ENCODE measurements at places on chromosomes 12 and 14.

GRCh38 chr12:94930216-94930654 lies 73.3 kb downstream of the NDUFA12 start:
- DNase-seq: no peak

GRCh38 chr14:22482782-22483553 lies 106.1 kb downstream of the DAD1 start:
- no peak for DNase-seq

GRCh38 chr14:21467616-21468015 lies 9.1 kb downstream of the RAB2B start:
- DNase-seq: peak; percentile 88

DNA sequence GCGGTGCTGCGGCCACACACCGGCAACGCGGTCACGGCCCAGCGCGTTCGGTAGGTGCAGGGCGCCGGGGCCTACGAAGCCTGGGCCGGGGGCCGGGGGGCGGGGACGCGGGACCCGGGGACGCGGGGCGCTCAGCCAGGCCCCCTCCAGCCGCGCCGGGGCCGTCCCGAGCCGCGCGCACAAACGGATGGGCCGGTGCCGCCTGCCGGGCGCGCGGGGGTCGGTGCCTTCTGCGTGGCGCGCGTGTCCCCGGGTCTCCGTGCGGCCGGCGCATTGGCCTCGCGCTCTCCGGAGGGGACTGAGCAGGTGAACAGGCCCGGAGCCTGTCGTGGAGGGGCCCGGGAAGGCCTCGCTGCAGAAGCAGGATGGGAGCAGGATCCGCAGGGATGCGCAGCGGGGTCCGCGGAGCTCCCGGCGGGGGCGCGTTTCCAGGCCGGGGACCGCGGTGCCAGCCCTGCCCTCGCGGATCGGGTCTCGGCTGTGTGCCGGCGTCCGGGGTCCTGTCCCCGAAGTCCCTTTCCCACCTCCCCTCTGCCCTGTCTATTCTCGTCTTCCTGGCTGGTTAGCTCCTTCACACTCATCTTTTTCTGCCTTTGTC lies 421 bp downstream of the GLT1D1 start:
- no peak for DNase-seq

DNA sequence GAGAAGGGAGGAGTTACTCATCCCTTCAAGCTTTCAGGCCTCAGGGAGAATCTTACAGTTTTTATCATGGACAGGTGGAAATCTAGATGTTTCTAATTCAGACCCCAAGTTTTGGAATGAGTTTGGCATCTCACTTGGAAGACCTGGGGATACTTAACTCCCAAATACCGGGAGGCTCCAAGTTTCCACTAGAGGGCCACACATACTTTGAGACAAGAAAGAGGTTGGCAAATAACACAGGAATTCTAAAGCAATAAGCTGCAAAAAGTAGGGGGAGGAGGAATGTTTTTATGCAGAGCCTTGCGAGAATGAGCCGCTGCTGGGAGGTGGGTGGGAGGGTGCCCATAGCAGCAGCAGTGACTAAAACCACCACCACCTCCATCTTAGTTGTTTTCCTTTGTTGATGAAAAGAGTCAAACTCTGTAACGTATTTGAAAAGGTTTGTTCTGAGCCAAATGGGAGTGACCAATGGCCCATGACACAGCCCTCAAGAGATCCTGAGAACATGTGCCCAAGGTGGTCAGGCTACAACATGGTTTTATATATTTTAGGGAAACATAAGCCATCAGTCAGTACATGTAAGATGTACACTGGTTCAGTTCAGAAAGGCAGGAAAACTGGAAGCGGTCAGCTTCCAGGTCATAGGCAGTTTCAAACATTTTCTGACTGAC lies 34.2 kb upstream of the RNASE1 start:
- DNase-seq: peak; percentile 9

DNA sequence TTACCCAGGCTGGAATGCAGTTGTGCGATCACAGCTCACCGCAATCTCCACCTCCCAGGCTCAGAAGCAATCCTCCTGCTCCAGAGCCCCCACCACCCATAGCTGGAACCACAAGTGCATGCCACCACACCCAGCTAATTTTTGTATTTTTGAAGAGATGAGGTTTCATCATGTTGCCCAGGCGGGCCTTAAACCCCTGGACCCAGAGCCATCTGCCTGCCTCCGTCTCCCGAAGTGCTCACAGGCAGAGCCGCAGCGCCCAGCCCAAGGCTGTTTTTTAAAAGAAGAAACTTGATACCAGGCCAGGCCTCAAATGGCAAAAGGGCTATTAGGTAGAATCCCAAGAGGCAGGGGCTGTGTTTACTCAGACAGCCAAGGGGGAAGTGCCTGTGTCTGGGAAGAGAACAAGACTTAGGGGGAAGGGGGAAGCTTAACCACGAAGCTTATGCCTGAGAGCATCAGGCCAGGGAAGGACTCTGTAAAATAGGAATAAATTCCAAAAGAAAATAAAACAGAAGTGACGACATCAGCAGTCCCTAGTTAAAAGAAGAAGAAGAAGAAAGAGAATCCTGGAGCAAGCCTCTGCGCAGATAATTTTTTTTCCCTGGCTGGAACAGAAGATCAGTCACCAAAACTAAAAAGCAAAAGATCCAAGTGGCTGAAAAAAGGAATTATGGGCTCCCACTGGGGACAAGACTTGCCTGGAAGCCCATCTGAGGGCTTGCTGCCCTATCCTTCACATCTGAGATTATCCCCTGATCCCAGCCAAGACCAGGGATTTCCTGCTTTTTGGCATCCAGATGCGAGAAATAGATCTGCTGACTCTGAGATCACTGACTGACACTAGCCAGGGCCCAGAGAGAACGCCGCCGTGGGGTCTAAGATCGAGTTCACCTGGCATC lies 170.5 kb downstream of the NDUFA12 start:
- peak; percentile 15 for DNase-seq

DNA sequence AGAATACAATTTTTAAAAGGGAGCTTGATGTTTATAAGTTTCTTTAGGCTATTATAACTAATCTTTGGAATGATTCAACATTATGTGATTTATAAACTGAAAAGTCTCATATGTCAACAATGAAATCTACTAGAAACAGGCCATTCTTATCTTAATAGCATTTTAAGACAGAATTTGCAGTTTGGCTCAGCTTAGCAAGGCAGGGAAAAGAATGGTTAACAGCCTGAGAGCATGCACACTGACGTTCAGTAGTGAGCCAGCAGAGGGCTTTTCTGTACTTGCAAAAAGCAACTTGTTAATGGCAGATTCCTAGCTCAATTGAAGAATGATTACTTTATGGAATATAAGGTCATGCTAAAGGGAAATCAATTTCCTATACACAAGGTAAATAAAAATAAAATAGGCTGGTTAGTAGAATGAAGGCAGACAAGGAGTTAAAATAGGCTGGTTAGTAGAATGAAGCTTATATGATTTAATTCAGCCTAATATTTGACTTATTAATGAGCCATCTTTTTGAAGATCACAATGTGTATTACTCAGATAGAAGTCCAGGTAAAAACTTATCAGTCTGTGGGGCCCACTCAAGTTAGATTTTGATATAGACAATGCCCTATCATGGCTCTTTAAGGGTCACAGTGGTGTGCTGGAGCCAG lies 95.9 kb downstream of the OTOGL start:
- DNase-seq: peak; percentile 72

GRCh38 chr12:88615490-88615889 lies 35.2 kb upstream of the KITLG start:
- DNase-seq: peak; percentile 38

Data from EH (cell line).